Iris pigment epithelial cell (primary cell): ENCODE measurements at places on chromosomes 1 and 21.
A peak's percentile ranks its signal among the peaks of the same experiment; 100 is the strongest.

- no peak for DNase-seq
Observed at GRCh38 chr1:219553934-219554502, 58.9 kb downstream of the ZC3H11B start.

DNA sequence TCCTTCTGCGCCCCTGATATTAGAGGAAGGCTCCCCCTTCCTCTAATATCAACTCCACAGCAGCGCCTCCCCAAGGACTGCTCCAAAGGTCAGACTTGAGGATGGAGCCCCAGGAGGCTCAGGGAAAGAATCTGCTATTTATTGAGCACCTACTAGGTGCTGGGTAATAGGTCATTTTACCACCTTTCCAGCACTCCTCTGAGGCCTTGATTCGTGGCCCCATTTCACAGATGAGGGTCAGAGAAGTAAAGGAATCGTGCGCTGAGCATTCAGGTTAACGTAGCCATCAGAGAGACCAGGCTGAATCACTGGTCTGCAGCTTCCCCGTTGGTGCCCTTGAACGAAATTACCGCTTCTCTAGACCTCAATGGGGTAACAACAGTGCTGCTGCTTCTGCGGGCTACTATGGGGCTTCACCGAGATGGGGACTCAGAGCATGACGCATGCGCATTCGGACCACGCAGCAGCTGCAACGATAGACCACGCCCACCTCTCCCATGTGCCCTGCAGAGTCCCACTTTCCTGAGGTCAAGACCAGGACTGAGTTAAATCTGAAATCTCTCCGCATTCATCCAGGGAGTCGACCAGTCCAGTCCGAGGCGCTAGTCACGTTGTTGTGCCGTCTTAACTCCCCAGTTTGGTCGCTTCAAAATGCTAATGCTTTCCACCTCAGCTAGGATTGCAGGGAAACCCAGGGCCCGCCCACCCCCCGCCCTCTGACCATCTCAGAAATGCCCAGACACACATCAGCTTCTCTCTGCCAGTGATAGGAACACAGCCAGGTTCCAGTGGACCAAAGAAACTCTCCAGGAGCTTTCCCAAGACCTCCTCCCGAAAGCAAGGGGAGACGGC, 12.9 kb downstream of the CAMK2N1 start:
- peak; percentile 41 for DNase-seq

DNA sequence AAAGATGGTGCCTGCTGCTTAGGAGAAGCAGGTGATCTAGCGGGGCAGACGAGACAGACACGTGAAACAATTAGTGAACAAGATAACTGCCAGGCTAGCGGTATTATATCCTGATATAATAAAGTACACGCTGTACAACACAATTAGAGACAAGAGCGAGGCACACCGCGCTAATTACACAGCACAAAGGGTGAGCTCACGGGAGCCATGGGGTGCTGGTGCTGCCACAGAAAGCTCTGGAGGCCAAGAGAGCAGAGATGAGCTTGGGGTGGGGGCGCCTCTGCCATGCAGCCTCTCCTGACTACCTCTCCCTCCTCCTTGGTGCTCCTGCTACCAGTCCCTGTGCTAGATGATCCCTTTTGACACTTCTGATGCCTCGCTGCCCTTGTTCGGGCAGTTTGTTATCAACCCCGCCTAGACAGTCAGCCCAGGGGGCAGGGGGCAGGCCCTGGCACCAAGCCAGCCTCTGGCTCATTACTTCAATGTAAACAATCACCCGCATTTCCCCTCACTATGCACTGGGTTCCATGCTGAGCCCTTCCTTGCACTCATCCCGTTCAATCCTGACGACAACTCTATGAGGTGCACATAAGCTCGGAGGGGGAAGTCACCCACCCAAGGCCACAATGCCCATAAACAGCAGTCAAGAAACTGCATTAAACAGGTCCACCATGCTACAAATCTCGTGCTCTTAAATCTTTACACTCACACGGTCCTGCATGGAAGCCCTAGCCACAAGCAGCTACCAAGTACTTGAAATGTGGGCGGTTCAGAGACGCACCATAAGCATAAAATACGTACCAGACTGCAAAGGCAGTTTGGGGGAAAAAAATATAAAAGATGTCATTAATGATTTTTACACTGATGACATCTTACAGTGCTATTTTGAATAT, 103.0 kb downstream of the SSBP3 start:
- no peak for DNase-seq

DNA sequence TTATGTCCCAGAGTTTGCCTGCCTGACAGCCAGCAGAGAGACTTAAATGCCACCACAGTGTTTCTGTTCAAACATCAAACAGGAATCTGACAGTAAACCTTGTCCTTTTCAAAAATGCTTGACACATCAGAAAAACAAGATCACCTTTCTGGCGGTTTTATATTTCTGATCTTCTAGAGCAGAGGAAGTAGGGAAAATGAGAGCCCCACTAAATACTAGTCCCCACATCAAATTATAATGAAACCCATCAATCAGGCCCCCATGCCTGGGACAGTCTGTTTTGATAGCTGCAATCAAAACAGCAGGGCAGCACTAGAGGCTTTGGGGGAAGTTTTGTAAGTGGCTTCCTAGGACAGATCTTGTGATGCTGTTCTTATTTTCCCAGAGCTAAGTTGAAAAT, 129.3 kb downstream of the CNIH3 start:
- DNase-seq, result no peak

GRCh38 chr1:14659913-14660312, 61.4 kb downstream of the KAZN start:
- no peak for DNase-seq
